ENCODE measurements at places on chromosomes 1 and 21.

DNA sequence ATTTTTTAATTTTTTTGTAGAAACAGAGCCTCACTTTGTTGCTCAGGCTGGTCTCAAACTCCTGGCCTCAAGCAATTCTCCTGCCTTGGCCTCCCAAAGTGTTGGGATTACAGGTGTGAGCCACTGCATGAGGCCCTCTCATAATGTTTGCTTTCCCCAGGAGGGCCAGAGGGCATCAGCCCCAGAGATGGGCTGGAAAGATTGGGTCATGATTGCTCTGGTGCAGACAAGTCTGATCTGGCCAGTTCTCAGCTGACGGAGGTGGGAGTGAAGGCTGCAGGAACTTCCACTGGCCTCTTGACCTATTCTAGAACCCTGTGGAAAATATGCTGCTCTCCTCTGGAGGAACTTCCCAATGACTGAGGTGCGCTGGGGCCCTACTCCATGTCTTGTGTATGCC is 43.4 kb upstream of the RD3 start:
- DNase-seq, result no peak

- DNase-seq, result no peak
These were observed 2.0 kb downstream of the ADAMTSL4 start for GRCh38 chr1:150551051-150551783.

GRCh38 chr1:205258719-205259118 is 31.0 kb downstream of the TMCC2 start:
- DNase-seq, result no peak

GRCh38 chr1:156086256-156086662 is 4.0 kb upstream of the MEX3A start:
- DNase-seq, result no peak

- no peak for DNase-seq
These were observed 16.3 kb downstream of the ABCD3 start for GRCh38 chr1:94434365-94435045.

All from GM10248 (cell line).